ENCODE measurements at places on chromosomes 12 and 14.
A peak's percentile ranks its signal among the peaks of the same experiment; 100 is the strongest.

DNA sequence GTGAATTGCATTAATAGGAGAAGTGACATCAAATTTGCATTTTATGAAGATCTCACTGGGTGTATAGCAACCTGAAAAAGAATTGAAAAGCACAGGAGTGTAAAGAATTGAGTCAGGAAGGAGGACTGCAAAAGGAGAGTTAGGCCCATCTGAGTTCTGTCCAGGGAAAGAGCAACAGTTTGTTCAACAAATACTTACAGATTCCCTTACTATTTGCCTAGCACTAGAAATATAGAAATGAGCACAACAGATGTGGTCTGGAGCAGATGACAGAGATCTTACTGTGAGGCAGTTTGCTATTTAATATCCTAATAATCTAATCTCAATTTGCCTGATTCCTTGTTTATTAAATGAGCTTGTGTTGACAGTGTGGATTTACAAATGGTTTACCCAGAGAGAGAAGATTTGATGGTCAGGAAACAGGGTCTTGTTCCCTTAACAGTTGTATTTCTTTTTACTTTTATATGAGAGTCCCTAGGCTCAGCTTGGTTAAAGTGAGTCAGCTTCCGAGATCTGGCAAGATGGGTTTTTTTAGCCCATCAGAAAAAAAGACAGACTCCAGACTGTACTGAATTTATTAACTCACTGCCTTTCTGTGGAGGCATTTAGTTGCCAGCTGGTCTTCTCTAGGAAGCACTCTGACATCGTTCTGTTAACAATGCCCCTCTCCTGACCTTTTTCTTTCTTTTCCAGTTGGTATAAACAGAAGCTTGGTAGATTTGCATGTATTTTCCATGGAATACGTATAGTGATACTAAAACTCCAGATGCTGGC, 229.7 kb downstream of the TTC6 start:
- peak; percentile 0 for DNase-seq

DNA sequence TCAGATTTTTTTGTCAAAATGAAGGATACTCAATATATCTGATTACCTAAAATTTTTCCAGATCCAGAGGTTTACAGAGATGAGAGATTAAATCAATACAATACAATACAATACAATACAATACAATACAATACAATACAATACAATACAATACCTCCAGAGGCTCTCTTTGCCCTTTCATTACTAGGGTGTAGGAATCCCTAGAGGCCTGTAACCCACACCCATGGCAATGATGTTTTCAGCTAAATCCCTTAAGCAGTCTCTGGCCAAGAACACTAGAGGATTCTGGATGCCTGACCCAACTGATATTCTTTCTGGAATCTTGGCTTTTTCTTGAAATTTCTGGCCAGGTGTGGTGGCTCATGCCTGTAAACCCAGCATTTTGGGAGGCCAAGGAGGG, 23.7 kb upstream of the AEBP2 start:
- DNase-seq, result no peak

DNA sequence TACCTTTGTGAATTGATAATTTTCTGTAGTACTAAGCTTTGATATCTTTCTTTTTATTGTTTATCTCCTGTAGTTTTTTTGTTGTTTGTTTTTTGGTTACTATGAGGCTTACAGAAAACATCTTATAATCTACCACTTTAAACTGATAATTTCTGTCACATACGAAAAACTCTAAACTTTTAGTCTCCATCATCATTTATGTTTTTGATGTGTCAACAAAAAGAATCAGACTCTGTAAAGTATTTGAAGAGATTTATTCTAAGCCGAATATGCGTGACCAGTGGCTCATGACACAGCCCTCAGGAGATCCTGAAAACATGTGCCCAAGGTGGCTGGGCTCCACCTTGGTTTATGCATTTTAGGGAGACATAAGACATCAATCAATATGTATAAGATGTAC, 167.1 kb upstream of the ARHGAP5 start:
- no peak for DNase-seq

GRCh38 chr14:92846162-92846897, 52.2 kb downstream of the GOLGA5 start:
- no peak for DNase-seq

- DNase-seq, result no peak
Measured at GRCh38 chr14:96602186-96602585, 100.0 kb downstream of the PAPOLA start.

DNA sequence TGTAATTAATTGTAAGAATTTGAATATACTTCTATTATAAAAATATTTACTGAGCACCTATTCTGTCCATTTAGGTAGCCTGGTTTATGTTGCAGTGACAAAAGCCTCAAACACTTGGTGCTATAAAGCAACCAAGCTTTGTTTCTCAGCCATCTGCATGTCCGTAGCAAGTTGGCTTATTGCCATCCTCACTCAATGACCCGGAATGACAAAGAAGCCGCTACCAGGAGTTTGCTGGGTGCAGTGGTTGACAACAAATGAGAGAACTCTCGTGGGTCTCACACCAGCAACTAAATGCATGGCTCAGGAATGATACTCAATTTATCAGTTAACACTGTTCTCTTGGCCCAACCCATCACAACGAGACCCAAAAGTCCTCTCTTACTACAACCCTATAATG, 553.1 kb downstream of the DIO2 start:
- DNase-seq, result no peak

- DNase-seq, result no peak
Measured at GRCh38 chr12:110335481-110336045, 54.5 kb downstream of the ATP2A2 start.

GRCh38 chr12:118220702-118221101, 84.8 kb downstream of the PEBP1 start:
- DNase-seq, result no peak

DNA sequence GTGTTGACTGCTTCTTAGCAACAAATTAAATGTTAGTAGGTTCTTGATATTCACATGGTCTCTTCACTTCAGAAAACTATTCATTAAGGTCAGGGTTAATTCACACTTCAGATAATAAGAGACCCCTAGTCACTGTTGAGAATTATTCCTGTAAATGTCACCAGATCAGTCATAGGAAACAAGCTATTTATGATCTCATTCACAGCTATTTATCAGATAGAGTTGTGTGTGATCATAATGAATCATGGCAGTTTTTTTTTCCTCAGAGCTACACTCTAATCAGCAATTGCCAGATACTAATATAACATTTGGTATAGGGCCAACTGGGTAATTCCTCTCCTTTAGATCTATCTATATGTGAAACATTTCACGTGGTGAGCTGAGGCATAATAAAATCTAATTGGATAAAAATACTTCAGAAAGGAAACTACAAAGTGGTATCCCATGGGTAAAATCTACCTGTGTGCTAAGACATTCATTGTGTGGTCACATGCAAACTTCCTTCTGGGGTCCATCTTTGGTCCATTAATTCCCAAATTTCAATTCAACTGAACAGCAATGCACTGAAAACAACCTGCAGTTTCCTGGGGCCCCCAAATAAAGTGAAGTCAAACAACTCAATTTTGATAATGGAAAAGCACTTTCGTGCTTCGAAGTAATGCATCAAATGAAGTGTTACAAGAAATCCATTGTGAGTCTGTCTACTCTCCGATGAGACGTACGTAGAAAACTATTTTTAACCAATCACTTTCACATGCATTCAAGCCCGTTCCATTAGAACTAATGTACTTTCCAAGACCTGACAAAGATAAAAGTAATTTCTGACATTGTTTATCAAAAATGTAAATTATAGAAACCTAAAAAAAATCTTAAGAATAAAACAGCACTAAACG, 197.0 kb downstream of the ACSS3 start:
- DNase-seq, result no peak

- DNase-seq, result no peak
Measured at GRCh38 chr12:96289067-96289466, 94.9 kb downstream of the ELK3 start.

- no peak for DNase-seq
Measured at GRCh38 chr12:47636908-47637780, 68.7 kb downstream of the RPAP3 start.

DNA sequence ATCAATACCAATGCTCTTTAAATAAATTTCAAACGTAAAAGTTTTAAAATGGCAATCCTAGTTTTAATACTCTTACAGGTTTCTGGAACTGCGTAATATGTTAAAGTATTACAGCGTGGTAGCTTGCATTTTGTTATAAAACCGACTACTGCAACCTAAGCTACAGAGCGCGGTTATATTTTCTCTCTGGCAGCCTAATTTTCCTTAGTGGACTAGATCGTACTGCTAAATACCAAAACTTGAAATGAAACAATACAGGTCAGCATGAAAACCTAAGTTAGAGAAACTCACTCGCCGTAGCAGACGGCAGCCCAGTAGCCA, 1.2 kb downstream of the CCDC92 start:
- DNase-seq, result no peak

- DNase-seq, result no peak
Measured at GRCh38 chr12:100154474-100155247, 12.0 kb upstream of the BLTP3B start.

DNA sequence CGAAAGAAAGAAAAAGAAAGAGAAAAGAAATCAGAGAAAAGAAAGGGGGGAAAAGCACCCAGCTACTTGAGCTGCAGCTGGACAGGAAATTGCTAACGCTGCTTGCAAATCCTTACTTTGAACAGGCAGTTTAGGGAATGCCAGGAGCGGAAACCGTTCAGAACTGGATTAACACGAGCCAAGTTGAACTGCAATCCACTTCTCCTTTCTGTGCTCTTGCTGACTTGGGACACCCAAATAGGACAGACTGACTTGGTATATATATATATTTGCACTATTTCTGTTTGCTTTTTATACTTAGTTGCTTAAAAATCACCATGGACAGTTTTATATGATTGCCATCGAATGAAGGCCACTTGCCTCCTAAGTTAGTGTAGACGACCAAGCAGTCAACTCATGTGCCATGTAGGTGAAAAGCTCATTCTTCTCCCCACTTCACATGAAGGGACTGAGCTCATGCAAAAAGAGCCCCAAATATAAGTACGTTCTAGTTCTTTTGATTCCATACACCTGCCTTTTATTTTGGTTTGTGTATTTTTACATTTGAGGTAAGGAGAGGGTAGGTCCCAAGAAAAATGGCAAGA, 5.5 kb downstream of the DUSP6 start:
- no peak for DNase-seq

DNA sequence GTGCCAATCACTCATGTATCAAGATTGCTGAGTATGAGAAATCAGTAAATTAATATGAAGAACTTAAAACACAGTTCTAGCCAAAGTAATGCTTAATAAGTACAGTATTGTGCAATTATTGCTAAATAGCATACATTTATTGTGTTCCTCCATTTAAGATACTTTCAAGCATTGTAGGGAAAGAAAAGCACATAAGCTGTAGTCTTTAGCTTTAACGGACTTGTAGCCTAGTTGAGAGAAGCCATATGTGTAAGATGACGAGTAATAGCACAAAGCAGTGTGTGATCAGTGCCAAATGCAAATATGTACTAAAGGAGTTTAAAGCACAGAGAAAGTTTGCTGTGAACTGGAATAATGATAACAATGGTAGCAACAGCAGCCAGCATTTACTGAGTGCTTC, 38.1 kb downstream of the ETV6 start:
- DNase-seq, result no peak

- no peak for DNase-seq
Measured at GRCh38 chr12:1310653-1311052, 283.7 kb downstream of the FBXL14 start.

- DNase-seq, result no peak
Measured at GRCh38 chr12:93039062-93039461, 110.0 kb upstream of the EEA1 start.

DNA sequence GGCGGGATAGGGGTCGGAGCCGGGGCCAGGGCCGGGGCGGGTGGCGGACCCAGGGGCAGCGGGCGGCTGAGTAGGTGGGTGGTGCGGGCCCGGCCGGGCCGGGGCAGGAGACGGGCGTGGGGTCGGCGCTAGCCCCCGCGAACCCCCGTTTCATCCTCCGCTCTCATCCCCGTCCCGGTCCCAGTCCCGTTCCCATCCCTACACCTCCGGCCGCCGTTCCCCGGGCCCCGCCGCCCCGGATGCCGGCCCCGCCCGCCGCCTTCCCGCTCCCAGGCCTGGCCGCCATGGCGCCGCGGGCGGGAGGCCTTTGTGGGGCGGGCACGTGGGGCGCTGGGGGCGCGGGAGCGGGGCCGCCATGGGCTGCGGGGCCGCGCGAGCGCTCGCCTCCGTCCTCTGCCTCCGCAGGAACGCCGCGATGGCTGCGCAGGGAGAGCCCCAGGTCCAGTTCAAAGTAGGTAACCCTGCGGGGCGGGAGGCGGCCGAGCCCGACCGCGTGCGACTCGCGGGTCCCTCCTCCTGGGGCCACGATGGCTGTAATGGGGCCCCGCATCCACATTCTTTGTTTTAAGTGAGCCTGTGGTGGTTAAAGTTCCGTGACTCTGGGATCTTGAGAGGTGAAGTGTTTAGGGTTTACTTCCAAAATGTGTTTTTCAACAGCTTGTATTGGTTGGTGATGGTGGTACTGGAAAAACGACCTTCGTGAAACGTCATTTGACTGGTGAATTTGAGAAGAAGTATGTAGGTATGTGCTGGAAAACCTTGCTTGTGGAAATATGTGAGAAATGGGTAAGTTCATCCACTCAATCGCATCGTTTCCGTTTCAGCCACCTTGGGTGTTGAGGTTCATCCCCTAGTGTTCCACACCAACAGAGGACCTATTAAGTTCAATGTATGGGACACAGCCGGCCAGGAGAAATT, 572 bp downstream of the RAN start:
- no peak for DNase-seq

DNA sequence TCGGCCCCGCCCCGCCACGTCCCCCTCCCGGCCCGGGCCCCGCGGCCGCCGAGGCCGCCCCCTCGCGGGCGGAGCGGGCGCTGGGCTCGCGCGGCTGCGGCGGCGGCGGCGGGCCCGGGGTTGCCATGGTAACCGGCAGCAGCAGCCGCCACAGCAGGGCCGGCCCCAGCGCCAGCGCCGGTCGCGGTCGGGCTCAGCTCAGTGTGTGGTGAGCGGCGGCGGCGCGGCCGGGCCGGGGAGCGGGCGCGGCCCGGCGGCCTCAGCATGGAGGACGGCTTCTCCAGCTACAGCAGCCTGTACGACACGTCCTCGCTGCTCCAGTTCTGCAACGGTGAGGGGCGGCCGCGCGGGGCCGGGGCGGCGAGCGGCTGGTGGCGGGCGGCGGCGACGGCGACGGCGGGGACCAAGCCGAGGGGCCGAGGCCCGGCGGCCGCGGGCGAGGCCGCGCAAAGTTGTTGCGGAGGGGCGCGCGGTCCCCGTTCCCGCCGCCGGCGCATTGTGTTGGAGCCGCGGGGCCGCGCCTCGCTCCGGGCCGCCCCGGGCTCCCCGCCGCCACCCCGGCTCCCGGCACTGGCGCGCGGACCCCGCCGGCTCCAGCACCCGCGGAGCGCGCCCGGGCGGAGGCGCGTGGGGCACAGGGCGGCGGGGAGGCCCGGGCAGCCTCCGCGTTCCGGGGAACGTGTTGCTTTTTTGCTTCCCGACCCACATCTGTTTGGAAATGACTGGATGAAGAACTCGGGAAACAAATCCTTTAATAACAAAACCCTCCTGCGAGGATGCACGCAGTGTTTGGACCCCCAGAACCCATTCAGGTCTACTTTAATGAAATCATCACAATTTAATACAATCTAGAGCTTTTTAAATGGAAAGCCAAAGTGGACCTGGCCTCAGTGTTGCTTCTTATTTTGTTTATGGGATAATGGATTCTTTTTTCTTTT, at the start of gene EML1:
Gene EML1, plus strand, starts transcription at position 201 of the 938 bp plus-strand sequence. Its CDS starts 64 bp downstream, at position 265.
- DNase-seq, result peak; percentile 37
